ENCODE measurements at places on chromosomes 3 and 15.

- DNase-seq = no peak
Measured at GRCh38 chr3:125073390-125073905, 17.7 kb upstream of the HEG1 start.

- DNase-seq = no peak
Measured at GRCh38 chr3:40108643-40109042, 200.9 kb upstream of the EIF1B start.

GRCh38 chr15:67090297-67091070 is 25.1 kb downstream of the SMAD3 start:
- no peak for DNase-seq

GRCh38 chr3:134132961-134133360 is 103.2 kb upstream of the SLCO2A1 start:
- no peak for DNase-seq

- DNase-seq = no peak
Measured at GRCh38 chr15:66925721-66926120, 139.7 kb upstream of the SMAD3 start.

DNA sequence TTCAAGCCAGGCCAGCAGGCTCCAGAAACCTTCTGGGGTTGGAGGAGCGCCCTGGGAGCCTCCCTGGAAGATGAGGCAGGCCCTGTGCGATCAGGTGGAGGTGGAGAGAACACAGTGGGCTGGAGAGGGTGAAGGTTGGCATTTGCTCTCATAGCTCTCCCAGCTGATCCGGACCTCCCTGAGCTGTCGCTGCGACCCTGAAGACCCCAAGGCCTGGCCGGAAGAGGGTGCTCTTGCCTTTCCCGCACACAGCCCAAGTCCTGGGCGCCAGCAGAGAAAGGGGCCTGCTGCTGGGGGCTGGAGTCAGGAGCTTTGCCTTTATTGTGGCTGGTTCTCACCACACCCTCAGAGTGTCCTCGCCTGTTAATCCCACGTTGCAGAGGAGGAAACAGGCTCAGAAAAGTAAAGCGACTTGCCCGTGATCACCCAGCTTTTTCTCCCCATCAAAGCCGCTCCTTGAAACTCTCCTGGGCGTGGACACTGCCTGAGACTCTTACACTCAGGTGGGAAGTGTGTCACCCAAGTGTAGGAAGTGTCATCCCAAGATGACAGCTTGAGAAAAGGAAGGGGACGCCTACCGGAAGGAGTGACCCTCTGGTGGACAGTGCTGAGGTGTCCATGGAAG is 8.6 kb upstream of the RPL29 start:
- DNase-seq = no peak

GRCh38 chr3:170410428-170411029 is 8.1 kb upstream of the CLDN11 start:
- peak; percentile 24 for DNase-seq

DNA sequence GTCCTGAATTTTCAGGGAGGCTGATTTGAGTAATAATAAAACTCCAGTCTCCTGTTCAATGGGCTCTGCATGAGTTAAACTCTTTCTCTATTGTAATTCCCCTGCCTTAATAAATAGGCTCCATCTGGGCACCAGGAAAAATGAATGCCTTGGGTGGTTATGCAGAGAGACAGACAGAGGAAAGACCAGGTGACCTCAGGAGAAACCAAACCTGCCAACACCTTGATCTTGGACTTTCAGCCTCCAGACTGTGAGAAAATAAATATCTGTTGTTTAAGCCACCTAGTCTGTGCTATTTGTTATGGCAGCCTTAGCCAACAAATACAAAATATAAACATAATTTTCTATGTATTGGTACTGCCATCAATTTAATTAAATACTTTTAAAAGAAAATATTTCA is 64.8 kb upstream of the RAP2B start:
- no peak for DNase-seq
